ENCODE measurements at places on chromosomes 12 and 14.

DNA sequence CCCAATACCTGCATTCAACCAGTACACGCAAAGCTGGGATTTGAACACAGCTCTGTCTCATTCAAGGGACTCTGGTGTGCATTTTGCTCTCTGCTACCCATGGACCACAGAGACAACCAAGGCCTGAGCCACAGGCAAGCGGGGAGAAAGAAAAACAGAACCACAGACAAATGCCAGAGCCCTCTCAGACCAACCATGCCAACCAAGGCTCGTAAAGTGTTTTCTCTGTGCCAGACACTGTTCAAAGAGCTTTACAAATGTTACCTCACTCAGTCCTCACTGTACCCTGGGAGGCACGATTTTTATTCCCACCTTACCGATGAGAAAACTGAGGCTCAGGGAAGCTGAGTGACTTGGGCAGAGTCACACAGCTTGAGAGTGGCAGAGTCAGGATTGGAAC lies 32.4 kb upstream of the EML1 start:
- no peak for DNase-seq

GRCh38 chr12:124191966-124192365 lies 102.9 kb upstream of the RFLNA start:
- no peak for DNase-seq

GRCh38 chr12:85281636-85282312 lies 1.8 kb downstream of the ALX1 start:
- no peak for DNase-seq

DNA sequence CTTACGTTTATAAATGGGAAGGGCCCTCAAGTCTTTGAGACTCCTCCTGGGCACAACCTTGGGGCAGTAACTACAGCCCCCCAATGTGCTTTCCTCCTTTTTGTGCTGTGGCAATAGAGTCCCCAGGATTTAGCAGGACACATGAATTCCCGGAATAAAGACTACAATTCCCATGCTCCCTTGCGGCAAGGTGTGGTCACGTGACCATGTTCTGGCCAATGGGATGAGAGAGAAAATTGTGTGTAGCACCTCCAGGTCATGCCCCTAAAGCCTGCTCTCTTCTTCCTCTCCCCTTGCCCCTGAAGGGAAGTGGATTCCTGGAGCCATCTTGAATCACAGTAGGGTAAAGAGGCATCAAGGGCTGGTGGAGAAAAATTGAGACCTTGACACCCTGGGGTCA lies 295.1 kb upstream of the SFSWAP start:
- DNase-seq = no peak

GRCh38 chr12:503111-503761 lies 43.5 kb downstream of the B4GALNT3 start:
- no peak for DNase-seq
